ENCODE measurements at places on chromosomes 4 and X.

GRCh38 chrX:149490100-149490499 lies 15.0 kb downstream of the IDS start:
- no peak for DNase-seq

DNA sequence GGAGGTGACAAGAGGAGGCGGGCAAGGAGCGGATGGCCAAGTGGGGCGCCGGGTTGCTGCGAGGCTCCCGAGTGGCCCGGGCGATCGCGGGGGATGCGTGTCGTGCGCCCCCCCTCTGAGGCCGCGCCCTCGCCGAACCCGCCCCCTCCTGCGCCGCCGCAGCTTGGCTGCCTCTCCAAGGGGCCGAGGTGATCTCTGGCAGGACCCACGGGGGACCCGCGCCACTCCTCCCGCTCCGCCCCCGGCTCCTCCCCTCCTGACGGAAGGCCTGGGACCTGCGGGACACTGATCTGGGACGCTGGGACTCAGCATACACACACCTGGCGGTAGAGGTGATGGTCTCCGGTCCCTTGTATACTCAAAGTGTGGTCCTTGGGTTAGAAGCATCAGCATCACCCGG lies 21.9 kb upstream of the FAM47C start:
- DNase-seq: no peak

- DNase-seq: no peak
These were observed 22.1 kb upstream of the AMTN start for GRCh38 chr4:70496231-70496630.

GRCh38 chrX:30654989-30655607 lies 1.9 kb downstream of the GK start:
- DNase-seq: no peak

GRCh38 chrX:17788956-17789562 lies 51.8 kb downstream of the SCML1 start:
- peak; percentile 37 for DNase-seq

DNA sequence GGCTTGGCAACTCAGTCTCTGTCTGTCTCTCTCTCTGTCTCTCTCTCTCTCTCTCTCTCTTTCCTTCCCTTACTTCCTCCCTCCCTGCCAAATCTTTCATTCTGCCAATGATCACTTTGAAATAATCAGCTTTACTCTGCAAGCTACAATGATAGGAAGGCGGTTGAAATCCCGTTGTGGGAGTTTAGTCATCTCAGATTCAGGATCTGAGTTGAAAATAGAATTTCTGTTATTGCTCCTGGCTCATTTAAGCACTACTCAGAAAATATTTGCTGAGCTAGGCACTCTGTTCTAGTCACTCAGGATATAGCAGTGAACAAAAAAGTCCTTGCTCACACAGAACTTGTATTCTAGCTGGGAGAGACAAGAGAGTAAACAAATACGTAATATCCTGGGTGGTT lies 56.3 kb upstream of the DCTD start:
- DNase-seq: no peak

- DNase-seq: peak; percentile 5
These were observed 196.8 kb downstream of the DCHS2 start for GRCh38 chr4:154294652-154295350.

GRCh38 chr4:139851133-139851532 lies 185.5 kb downstream of the MGST2 start:
- DNase-seq: no peak

GRCh38 chr4:77595364-77595973 lies 10.2 kb upstream of the CXCL13 start:
- no peak for DNase-seq

- DNase-seq: peak; percentile 36
These were observed 14.4 kb downstream of the CCDC110 start for GRCh38 chr4:185457136-185457535.

- DNase-seq: no peak
These were observed 188.7 kb upstream of the TLL1 start for GRCh38 chr4:165684177-165684805.

DNA sequence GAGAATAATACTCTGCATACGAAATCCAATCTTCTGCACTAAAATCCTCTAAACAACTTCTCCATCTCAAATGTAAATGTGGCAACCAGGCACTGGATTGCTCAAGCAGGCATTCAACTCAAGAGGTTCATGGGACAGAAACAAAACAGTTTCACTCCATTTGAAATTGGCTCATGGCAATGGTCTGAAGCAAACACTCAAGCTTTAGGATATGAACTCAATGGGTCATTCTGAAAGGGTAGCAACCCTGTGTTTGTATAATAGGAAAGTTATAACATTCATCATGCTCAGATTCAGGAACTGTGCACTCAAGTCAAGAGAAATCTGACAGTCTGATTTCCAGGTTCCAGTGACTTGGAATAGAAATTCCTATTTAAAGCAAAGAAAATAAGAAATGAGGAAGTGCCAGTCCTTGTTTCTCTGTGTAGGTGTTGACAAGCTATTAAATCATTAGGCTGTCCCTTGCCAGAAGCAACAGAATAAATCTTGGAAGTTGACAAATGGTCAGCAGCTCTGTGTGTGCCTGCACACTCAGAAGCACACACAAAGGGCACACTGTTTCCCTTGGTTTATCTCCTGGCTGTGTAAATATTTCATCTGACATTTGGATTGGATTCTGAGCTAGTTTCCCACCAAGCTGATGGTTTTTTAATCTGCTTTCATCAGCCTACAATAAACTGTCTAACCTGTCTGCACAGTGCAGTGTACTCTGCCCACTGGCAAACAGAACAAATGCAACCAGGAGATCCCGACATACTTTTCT lies 75.9 kb upstream of the CITED1 start:
- no peak for DNase-seq

GRCh38 chr4:3069661-3070199 lies 4.6 kb downstream of the HTT-AS start:
- DNase-seq: no peak

GRCh38 chr4:30755346-30755745 lies 35.2 kb downstream of the PCDH7 start:
- no peak for DNase-seq

DNA sequence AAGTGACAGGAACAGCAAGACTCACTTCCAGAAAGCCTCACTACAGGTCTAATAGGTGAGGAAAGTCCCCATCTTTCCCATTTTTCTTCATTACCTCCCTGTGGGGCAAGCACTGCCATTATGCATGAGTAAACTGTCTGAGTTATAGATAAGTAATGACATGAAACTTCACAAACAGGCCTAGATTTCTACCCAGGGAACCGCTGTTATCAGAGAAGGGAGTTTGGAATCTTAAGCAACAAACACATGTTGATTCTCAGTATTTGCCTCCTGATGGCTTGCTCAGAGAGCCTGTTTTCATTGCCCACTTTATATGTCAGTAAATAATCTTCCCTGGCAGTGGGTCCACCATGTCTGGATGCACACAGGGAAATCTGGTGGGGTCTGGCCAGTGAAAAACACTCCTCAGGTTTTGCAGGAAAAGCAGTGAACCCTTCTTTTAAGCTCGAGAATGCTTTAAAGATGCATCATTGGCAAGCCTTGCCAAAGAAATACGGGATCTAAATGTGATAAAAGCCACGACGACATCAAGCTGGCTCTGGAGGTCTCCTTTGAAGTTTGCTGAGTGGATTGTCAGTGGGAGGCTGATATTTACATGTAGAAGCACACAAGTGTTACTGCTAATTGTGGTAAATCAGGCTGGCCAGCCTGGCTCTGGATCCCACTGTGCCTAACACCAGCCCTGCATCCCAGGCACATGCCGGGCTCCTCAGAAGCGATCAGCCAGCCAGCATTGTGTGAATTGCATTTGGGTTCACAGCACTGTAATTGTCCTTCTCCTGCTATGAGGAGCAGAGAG lies 25.2 kb downstream of the PDGFRA start:
- DNase-seq: peak; percentile 86

DNA sequence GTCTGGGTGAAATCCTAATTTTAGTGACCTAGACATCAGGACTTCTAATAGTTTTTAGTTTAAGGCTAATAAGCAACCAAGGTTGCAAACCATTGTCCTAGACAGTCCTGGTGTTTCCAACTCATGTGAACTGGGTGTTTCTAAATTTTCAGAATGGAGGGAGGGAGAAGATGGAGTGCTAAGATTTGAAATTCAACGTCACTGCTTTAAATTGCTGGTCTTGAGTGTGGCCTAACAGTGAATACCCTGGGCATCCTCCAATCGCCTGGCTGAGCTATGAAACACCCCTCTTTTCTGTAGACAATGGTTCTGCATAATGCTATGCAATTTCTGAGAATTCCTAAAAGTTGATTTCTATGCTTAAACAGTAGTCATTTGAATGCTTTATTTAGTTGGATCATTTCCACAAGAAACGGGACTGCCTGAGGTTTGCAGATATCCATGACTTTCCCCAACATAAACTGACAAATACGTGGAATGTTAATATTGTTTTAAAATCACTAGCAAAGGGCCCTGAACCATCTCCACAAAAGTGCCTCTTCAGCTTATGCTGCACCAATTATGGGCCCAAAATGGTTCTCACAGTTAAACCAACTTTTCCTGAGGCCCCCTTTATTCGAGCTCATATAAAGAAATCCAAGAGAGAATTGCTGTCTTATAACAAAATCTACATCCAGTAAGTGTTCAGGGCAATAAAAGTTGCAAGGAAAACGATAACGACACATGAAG lies 1.1 kb downstream of the FBXL5 start:
- peak; percentile 52 for DNase-seq

- no peak for DNase-seq
These were observed 580.0 kb downstream of the GALNTL6 start for GRCh38 chr4:172393220-172393619.

DNA sequence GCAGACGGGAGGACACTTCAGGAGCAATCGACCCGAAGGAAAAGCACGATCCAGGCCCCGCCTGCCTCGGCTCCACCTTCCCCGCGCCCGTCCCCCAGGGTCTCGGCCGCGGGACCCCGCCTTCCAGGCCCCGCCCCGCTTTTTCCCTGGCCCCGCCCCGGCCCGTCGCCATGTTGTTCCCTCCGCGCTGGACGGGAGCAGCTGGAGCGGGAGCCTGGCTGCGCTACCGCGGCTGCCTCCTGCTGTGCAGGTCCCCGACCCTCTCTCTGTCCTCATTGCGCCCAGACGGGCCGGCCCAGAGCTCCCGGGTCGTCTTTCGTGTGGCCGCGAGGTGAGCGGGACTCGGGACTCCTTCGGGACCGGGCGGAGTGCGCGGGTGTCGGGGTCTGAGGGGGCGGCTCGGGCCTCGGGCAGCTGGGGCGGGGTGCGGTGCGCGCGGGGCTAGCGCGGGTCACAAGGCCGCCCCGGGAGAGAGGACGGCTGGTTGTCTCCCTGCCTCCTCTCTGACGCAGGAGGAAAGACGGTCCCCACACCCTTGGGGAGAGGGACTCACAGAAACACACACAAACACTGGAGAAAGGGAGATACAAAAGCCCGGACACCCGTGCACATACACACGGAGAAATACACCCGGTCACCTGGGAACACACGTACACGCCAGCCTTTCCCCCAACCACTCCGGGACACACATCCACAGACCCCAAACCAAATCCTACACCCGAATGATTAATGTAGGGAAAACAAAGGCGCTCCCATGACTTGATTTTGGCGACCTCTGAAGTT lies at the start of gene RAB9A:
Gene RAB9A, plus strand, starts transcription at position 171 of the 783 bp plus-strand sequence. CDS start 19,619 bp downstream, outside the sequence.
- peak; percentile 76 for DNase-seq

DNA sequence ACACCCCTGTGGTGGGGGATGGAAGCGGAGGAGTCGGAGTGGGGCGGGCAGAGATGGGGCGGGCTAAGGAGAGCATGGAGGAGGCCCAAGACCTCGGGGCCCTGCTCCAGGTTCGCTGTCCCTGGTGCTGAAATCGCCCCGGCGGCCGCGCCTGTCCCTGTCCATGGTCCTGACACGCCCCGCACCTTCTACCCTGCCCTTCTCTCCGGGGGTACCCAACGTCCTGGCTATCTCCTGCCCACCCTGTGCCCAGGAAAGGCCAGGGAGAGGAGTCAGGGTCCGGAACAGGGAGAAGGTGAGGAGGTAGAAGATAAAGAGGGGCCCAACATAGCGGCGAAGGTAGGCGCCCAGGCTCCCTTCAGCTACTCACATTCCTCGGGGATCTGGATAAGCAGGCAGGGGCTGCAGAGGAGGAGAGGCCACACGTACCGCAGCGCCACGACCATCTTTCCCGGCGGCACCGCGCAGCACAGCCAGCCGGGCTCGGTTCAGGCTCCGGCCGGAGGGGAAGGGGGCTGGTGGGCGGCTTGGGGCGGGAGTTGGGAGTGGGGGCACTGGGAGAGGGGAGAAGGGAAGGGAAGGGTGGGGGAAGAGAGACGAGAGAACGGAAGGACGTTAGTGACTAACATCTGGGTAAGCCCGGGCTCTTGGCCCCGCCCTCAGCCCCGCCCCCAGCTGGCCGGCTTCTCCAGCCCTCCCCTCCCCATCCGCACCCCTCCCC lies 10.4 kb downstream of the L1CAM start:
- DNase-seq: peak; percentile 72

- DNase-seq: no peak
These were observed 16.4 kb upstream of the SLC4A4 start for GRCh38 chr4:71322425-71322824.

- DNase-seq: no peak
These were observed 144.2 kb upstream of the PCDH18 start for GRCh38 chr4:137676357-137676998.

GRCh38 chrX:7133050-7133440 lies 14.5 kb upstream of the STS start:
- peak; percentile 69 for DNase-seq

GRCh38 chr4:53089936-53090729 lies 228.0 kb downstream of the RASL11B start:
- DNase-seq: no peak

- DNase-seq: no peak
These were observed 87.7 kb downstream of the FBXW7 start for GRCh38 chr4:152448038-152448707.

DNA sequence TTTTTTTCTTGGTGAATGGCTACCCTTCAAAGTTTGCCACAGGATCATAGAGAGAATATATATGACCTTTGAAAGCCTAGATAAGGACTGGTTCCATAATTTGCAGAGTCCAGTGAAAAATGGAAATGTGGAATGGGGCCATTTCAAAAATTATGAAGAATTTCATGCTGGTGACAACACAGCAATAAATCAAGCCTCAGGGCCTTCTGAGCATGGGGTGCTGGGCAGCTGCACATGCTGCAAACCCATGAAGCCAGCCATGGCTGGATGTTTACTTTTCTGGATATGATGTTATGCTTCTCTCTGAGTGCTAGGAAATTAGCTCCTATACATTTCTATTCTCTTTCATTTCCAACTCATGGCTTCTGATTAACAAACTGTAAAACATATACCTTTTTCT lies 16.0 kb upstream of the PLA2G12A start:
- DNase-seq: no peak

DNA sequence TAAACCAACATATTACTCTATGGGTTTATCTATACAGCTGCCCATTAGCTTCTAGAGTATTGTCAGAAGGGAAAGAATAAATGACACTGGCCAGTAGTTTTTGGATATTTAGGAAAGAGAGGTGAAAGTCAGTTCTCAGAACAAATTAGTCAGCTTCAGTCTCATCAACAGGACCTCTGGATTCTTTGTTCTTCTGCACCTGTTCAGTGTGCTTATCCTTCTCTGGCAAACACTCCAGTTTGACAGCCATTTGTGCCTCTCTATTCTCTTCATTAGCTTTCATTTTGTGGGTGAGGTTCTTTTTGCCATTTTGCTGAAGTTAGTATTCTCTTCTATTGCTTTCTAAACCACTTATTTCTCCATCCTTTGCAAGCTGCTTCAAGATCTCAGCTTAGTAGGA lies 107.0 kb downstream of the PCDH18 start:
- no peak for DNase-seq
